ENCODE measurements at places on chromosomes 1 and 21. TPM values are rescaled to one million over a fixed set of nuclear protein-coding genes. Genes with fewer than 3 reads are reported as not detected.

DSCAM gene
- under 0.01 TPM for total RNA-seq

TSPAN2 gene
- 7.1 TPM for total RNA-seq

TAF1A gene
- total RNA-seq = 15.5 TPM

SMIM1 gene
- not detected for total RNA-seq

SLC2A5 gene
- 0.22 TPM for total RNA-seq

PRSS38 gene
- total RNA-seq = not detected

All from articular chondrocyte of knee joint (primary cell).